Ecto neural progenitor cell (in vitro differentiated cells): ENCODE measurements at places on chromosomes 1 and 21.

GRCh38 chr1:20150326-20150705 is 11.2 kb downstream of the PLA2G2F start:
- no peak for DNase-seq

DNA sequence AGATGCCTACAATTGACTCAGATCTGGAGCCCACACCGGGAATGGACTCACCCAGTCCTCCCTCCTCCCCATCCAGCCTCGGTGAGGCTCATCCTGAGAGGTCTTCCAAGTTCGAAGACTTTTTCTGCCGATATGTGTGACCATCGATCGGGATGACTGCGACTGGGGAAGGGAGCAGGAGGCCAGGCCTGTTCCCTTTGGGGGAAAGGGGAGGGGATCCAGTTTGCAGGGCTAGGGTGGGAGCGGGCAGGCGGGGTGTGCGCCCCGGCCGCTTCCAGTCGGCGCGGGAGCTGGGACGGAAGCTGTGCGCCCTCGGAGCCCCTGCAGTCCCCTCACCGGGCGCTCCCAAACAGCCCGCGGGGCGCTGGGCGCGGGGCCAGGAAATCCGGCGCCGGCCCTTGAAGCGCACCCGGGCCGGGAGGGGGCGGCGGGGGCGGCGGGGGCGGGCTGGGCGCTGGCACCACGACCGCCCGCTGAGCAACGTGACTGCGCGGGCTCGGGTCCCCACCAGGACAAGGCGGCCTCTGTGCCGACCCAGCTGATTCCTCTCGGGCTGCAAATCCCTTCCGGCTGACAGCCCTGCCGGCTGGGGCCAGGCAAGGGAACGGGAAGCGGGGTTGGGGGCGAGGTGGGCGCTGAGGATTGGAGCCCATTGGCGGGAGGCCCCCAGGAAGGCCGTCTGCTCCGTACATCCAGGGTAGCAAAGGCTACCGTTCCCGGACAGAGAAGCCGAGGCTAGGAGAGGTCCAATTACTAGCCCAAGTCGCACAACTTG is 103.9 kb downstream of the EBNA1BP2 start:
- peak; percentile 73 for DNase-seq

- no peak for DNase-seq
Measured at GRCh38 chr1:164562061-164562460, 3.1 kb downstream of the PBX1 start.

DNA sequence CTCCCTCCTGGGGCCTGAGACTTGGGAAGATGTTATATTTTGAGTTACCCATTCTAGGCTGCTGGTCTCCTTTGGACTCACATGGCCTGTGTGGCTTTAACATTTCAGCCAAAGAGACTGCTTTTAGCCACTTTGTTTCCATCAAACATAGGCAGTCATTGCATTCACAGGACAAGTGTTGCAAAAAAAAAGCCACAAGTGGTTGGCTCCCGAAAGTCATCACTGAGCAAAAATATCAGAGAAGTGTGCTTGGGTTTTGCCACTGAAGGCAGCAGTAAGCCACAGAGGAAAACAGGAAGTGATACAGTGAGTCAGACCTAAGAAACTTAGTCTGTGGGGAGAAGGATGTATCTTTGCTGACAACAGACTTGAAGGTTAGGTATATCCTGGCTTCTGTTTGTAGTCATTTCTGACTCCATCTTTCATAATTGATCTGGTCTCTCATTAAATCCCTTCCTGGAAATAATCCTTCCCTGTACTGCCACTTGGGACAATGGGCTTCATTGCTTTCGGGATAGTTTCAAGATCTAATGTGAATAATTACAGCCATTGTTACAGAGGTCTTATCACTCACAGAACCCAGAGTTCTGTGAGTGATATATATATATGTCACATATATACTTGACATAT is 80.9 kb downstream of the COLGALT2 start:
- DNase-seq, result no peak

GRCh38 chr1:203099805-203100515 is 14.1 kb upstream of the MYOG start:
- DNase-seq, result peak; percentile 19

DNA sequence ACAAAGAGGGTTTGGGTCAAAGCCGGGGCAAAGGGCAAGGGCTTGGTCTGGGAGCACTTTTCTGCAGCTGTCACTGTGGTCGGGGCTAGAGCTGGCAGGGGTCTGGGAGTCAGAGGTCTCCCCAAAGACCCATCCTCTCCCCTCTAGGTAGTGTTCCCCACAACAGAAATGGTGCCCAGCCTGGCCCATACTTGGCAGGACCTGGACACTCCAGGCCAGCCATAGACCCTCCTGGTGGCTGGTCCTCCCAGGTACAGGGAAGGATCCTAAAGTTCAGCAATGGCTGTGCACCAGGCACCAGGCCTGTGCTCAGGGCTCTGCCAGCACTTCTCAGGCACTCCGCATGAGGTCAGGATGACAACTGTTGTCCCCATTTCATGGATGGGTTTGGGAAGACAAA is 11.0 kb downstream of the ESPN start:
- no peak for DNase-seq

DNA sequence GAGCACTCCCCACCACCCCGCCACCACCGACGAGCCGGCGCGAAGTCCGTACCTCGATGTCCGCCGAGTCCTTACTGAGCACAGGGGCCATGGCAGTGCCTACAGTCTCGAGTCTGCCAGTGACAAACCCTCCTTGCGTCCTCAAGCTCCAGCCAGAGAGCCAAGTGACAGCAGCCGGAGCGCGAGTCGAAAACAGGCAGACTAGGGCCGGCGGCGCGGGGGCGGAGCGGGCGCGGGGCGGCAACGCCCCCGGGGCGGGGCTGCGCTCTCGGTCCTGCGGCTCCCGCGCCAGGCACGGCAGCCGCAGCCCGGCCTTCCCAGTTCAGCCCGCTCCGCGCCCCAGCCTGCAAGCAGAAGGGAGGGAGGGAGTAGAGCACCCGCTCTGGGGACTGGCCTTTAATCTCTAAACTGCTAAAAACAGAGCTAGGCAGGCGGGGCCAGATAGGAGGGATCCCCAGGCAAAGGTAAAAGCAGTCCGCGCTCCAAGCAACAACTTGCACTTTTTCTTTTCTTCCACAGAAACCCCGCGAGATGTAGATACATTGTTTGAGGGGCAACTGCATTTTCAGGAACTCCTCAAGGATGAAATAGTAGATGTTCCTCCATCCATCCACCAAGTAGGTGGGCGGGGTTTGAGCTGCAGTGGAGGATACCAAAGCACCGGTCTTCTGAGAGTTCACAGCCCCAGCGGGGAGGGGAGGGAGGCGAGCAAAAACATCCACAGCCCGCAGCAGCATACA is at the start of gene DPYD:
Gene DPYD, minus strand, starts transcription at position 203 of the 740 bp plus-strand sequence. Its CDS starts 112 bp downstream, at position 91.
- peak; percentile 92 for DNase-seq
